ENCODE measurements at places on chromosomes 7 and 10.
A peak's percentile ranks its signal among the peaks of the same experiment; 100 is the strongest.

- DNase-seq, result no peak
Measured at GRCh38 chr10:30594077-30594476, 35.5 kb downstream of the LYZL2 start.

- peak; percentile 13 for DNase-seq
Measured at GRCh38 chr7:16271990-16272665, 149.2 kb downstream of the CRPPA start.

DNA sequence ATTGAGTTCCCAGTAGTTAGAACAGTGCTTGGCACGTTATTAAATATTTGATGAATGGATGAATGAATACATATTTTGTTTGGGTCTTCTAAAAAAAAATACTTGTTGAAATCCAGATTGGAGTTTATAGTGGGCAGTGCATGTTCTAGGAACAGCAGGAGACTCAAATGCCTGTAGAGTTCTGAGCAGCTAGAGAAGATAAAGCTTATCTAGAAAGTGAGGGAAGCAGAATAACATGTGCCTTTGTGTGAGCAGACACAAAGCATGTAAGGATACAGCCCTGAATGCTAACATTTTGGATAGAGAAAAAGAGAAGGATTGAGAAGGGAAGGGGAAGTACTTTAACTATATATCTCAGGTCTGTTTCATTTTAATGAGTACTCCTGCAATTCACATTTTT, 71.9 kb downstream of the SRI start:
- no peak for DNase-seq

DNA sequence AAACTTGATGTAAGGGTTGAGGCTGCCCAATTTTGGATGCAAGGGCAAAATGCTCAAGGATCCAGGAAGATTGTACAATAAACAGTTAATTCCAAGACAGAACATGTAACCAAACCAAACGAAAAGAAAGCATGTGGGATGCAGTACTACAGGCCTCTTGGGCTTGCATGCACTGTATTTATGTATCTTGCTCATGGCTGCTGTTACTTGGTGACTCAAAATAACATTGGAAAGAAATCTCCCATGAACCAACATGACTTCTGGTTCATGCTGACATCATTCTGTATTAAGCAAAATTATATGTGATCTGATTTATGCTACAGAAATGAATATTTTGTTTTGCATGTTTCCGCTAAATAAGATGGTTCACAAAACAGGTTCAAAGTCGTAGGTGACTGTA, 65.9 kb upstream of the FZD1 start:
- no peak for DNase-seq

DNA sequence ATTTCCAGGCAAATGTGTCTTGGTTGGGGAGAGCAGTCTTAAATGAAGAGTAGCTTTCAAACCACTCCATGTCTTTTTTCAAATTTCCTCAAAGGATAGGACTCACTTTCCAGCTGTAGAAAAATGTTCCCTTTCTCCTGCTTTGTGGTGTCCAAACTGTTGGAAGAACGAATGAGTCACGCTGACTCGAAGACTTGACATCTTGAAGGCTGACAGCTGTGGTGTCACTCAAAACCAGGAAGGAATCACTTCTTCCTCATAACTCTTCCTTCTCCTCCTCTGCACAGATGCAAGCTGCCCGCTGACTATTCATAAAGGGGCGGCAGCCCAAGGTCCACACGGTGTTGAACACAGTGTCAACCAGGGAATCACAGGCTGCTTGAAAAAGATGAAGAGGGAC, 19.2 kb downstream of the PLA2G12B start:
- no peak for DNase-seq

DNA sequence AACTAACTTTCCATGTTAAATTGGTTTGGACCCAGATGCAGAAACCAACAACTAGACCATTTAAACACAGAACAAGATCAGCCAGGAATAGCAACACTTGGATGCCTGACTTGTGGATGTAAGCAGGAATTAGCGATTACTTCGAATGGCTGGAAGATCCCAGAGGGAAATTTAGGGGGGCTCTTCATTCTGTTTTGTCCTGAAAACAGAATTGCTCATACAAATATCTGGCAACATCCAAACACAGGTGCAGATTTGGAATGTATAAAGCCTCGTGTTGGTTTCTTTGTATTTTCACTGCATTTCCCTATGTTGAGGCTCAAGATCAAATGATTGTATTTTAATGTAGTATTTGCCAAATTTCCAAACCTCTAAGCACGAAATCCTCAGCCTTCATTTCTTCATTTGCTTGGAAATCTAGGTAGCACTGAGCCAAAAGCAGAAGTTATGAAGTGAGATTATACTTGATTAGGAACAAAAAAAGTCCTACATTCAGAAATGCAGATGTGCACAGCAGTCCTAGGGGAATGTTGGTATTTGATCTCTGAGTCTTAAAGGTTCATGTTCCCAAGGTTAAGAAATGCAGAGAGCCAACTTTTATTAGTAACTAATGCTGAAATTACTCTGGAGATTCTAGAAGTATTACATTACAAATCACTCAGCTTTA, 248.7 kb upstream of the TCF7L2 start:
- no peak for DNase-seq

DNA sequence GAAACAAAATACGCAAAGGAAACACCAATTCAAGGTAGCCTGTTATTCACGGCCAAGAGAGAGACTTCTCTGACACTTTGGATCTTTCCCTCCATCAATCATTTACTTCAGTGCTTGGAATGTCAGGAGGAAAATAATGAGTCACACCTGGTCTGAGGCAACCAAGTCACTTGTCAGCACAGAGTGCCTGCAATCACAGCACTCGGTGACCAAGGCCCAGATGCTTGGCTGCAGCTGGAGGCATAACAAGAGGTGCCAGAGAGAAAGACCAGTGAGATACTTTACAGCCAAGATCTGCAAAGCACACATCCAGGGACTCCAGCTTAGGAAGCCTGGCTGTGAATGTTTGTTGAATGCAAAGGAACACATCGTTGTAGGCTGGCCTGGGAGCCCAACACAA, 33.9 kb downstream of the ASB13 start:
- DNase-seq, result no peak
